ENCODE measurements at places on chromosomes 16 and 17.

- no peak for DNase-seq
Observed at GRCh38 chr16:31569360-31569717, 41.6 kb downstream of the AHSP start.

DNA sequence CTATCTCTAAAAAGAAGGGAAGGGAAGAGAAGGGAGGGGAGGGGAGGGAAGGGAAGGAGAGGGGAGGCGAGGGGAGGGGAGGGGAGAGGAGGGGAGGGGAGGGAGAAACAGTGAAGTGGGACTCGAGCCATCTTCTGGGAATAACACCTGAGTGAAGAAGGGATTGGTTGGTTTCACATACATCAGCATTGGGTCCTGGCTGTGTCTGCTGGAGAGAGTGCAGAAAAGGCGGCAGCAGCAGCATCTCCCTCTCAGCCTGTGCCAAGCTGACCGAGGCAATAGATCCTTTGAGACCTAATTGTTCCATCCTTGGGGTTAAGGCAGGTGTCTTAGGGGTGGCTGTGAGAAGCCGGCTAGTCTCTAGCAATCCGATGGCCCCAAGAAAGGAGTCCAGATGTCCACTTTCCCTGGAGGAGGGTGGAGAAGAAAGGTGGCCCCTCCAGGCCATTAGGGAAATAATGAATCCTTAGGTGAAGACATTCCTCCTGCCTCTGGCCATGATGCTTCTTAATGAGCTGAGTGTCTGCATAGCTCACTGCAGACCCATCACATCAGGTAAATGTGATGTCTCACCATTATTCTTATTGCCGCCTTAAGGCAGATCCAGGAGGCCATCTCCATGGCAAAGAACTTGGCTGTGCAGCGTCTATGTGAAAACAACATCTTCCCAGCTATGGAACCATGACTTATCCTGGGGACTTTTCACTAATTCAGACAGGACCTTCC is 71.6 kb downstream of the WIPI1 start:
- no peak for DNase-seq

DNA sequence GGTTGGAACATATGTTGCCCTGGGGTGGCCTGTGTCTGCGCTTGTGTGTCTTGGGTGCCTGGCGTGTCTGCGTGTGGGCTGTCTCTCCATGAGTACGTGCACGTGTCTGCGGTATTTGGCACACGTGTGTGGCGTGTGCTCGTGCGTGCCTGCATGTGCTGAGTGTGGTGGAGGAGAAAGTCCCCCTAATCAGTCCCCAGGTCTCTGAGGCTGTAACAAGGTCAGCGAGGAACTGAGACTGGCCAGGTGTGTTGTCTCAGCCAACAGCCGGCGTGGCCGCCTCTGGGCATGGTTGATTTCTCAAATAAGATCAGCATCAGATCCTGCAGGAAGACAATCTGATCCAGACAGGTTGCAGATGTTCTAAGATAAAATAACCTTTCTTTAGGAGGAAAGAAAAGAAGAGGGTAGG is 3.5 kb upstream of the CPNE7 start:
- DNase-seq, result no peak

DNA sequence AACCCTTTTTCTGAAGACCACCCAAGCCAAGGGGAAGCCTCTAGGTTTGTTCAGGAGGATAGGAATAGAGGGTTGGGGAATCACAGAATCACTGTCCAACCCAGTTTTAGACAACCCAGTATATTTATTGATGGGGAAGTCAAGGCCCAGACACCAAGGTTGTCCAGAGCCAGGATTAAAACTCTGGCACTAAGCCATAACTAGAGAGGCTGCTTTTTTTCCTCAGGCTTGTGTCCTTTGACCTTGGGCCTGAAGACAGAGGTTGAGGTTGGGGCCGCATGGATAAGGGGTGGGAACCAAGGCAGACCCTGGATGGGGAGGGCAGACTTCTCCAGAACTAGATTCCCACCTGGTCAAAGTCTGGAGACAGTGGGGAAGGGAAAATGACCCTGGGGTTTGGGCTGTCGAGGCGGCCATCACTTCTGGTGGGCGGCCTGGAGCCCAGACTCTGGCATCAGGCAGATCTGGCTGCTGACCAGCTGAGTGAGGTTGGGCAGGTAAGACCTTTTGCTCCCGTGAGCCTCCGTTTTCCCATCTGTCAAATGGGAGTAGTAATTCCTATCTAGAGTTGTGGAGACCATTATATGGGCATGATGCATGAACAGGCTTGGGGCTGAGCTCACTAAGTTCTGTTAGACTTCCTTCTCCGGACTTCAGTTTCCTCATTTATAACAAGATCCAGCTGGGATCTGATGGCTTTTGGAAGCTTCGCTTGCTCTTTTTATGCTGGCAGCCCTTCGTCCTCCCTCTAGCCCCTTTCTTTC is 17.9 kb downstream of the IGFBP4 start:
- no peak for DNase-seq

GRCh38 chr17:51598824-51599223 is 338.5 kb downstream of the UTP18 start:
- DNase-seq, result no peak

DNA sequence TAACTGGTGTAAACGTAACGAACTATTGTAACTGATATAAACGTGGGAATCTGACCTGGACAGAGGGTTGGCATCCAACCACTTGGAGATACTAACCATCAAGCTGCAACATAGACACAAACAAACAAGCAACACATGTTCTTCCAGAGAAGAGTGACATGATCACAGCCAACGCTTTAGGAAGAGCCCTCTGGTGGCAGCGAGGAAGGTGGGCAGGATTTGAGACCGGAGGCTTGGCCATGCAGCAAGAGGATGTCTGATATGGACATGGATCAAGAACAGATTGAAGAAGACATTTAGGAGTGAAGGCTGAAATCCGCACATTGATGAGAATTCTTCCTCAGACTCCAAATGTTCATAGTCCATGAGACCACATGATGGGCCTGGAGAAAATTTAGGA is 40.3 kb upstream of the TNRC6A start:
- peak; percentile 47 for DNase-seq

GRCh38 chr17:68623811-68624210 is 22.6 kb upstream of the FAM20A start:
- no peak for DNase-seq

GRCh38 chr16:2671741-2672140 is 10.6 kb upstream of the KCTD5 start:
- no peak for DNase-seq

- DNase-seq, result peak; percentile 14
Observed at GRCh38 chr16:57446531-57447185, 527 bp downstream of the CIAPIN1 start.

DNA sequence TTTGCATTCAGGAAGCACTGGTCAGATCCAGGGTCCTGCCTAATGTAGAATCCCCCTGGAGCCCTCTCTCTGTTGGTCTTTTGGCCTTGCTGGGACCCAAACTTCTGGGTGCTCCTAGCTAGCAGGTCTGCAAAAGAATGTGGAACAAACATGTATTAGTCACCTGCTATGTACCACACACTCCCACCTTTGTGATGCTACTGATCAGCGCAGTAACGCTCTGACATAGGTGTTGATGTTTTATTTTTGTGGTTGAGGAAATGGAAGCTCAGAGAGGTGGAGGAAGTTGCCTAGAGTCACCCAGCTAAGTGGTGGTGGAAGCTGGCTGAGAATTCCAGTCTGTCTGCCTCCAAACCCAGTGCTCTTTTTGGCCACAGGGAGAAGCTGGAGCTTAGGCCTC is 35.8 kb upstream of the LGALS9 start:
- no peak for DNase-seq

- no peak for DNase-seq
Observed at GRCh38 chr16:59397638-59398037, 663.5 kb upstream of the GOT2 start.

- DNase-seq, result no peak
Observed at GRCh38 chr17:34140006-34140405, 115.1 kb upstream of the CCL2 start.

DNA sequence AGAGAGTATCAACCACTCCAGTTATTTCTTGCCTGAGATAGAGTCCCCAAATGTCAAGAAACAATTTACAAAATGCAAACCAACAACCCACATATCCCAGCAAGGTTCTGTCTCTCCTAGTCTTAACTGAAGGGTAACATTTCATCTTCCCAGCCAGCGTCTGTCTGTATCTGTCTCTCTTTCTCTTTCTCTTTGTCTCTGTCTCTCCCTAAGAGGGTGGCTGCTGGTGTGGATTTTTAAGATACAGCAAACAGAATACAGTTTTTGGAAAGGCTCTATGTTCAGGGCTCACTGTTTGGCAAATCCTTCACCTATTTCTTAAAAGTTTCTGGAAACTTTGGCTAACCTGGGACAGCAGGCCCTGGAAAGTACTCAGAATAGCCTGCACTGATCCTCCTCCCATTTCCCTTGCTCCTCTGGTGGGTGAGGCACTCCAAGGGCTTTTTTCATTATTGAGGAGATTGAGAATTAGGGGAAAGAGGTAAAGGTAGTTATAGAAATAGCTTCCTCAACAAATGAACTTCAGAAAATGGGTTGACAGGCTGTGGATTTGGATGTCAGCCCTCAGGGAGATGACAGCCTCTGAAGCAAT is 6.2 kb downstream of the HOXB4 start:
- DNase-seq, result no peak

- peak; percentile 52 for DNase-seq
Observed at GRCh38 chr16:88883946-88884345, 17.5 kb upstream of the PABPN1L start.

- no peak for DNase-seq
Observed at GRCh38 chr17:80133626-80133970, 13.3 kb downstream of the EIF4A3 start.

GRCh38 chr17:38559880-38560230 is 45.9 kb downstream of the SRCIN1 start:
- no peak for DNase-seq

- no peak for DNase-seq
Observed at GRCh38 chr17:44910231-44911106, 4.8 kb downstream of the GFAP start.

- no peak for DNase-seq
Observed at GRCh38 chr17:2013994-2014317, 11.2 kb downstream of the RTN4RL1 start.

- no peak for DNase-seq
Observed at GRCh38 chr17:75549246-75550138, 24.0 kb downstream of the LLGL2 start.

DNA sequence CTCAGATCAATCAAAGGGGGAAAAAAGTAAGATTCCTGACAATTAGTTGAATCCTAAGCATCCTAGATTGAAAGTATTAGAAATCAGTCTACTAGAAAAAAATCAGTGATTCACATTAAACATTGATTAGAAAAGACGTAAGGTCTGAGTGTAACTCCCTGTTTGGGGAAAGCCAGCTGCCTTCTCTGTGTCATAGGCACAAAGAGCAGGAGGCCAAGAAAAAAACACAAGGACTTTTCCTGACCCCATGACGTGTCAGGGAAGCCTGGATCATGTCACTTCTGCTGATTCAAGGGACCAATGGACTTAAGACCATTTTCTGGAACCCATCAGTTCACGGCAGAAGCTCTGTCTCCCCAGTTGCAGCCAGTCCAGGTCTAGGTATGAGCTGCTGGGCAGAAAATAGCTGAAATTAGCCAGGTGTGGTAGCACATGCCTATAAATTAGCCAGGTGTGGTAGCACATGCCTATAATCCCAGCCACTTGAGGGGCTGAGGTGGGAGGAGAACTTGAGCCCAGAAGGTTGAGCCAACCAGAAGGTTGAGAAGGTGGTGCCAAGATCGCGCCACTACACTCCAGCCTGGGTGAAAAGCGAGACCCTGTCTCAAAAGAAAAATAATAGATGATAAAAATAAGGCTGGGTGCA is 35.9 kb downstream of the RANBP10 start:
- no peak for DNase-seq

DNA sequence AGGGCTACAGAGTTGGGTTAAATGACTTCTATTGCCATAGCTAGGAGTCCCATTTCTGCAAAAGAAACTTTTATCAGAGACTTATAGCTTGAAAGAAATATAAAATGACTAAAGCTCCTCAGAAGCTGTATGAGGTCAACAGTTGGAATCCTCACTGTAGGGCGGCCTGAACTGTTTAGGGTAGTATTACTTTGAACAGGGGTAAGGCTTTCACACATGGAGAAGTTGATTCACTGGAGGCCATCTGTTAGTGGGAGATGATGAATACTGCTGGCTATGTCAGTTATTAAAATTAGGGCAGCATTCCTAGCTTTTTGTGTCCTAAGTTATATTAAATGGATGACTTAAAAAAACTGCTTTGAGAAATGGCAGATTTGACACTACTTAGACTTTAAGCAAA is 6.0 kb downstream of the TTC19 start:
- no peak for DNase-seq

DNA sequence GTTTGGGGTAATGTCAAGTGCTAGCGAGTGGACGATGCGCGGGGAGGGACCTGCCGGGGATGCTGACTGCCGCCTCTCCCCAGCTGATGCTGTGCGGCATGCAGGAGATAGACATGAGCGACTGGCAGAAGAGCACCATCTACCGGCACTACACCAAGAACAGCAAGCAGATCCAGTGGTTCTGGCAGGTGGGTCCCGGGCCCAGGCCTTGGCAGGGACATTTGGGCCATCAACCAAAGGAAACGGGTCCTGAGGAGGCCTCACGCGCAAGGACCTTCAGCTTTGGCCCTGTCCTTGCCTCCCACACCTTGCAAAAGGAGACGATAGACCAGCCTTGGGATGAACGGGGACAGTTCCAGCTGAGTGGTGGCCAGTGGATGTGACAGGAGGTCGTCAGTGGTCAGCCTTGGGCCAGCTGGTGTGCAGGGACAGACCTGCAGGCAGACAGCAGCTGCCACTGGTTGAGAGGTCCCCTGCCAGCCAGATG is 13.6 kb upstream of the CLEC18A start:
- DNase-seq, result peak; percentile 50

DNA sequence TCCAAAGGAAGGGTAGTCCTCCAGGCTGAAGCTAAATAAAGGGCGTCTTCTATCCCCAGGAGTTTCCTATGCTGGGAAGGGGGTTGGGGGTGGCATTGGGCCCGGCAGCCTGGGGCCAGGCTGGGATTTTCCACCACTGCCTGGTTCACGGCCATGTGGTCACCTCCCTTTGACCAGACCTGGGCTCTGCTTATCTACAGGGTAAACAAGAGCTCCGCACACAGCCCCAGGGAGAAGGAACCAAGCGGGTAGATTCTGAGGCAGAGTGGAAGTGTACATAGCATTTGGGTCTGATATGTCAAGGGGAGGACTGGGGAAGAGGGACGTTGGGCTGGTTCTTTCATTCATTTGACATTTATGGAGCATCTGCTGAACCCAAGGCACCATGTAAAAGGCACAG is 27.2 kb upstream of the TMEM220 start:
- DNase-seq, result no peak

- no peak for DNase-seq
Observed at GRCh38 chr17:14352136-14352535, 51.3 kb downstream of the HS3ST3B1 start.

- DNase-seq, result no peak
Observed at GRCh38 chr16:79677799-79678530, 77.4 kb upstream of the MAF start.

All from NCI-H1694 treated with DMSO at 0.1 percent for 48 hours (cell line).